Mesenchymal stem cell (in vitro differentiated cells and primary cell): ENCODE measurements at places on chromosomes 16 and 17.

GRCh38 chr17:81859906-81860755 is at the start of gene P4HB:
Gene P4HB, minus strand, starts transcription at chr17:81860535. Its CDS starts 64 bp downstream, at chr17:81860471.
- H3K36me3 ChIP-seq = peaks cover 41% of the 10 kb centered on the region
- no peak for DNase-seq
- peak within 1 kb of the TSS; percentile 93 for H3K4me3 ChIP-seq
- peak within 1 kb of the TSS; percentile 83 for H3K27ac ChIP-seq
- H3K27me3 ChIP-seq = no peaks in the 10 kb centered on the region

- no peak overlapping the region for H3K4me3 ChIP-seq
- H3K27ac ChIP-seq = no peak overlapping the region
- no peaks in the 10 kb centered on the region for H3K36me3 ChIP-seq
- no peaks in the 10 kb centered on the region for H3K4me1 ChIP-seq
Observed at GRCh38 chr16:48831076-48831722, 221.2 kb upstream of the N4BP1 start.

- H3K4me1 ChIP-seq = peaks cover 18% of the 10 kb centered on the region
- H3K36me3 ChIP-seq = no peaks in the 10 kb centered on the region
- H3K4me3 ChIP-seq = no peak overlapping the region
- no peaks in the 10 kb centered on the region for H3K27me3 ChIP-seq
- DNase-seq = no peak
Observed at GRCh38 chr17:76149214-76149613, 8.2 kb upstream of the FOXJ1 start.

DNA sequence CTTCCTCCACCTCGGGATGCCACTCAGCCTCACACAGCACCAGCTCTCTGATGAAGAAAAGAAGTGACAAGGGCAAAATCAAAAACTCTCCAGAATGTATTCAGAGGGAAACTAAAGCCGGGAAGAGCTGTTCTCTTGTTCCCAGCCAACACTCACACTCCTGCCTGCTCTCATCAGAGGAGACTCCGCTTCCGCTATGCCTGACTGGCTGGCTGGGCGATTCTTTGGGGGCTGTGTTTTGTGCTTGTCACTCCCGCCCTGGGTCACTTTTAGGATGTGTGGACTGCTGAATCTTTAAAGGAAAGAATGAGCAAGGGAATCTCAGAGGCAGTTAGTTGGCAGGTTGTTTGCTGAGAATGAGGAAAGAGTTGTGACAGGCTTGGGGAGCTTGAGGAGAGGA is 54.6 kb upstream of the TBX2 start:
- no peak overlapping the region for H3K27ac ChIP-seq
- H3K4me3 ChIP-seq = no peak overlapping the region
- no peak for DNase-seq
- no peaks in the 10 kb centered on the region for H3K27me3 ChIP-seq
- H3K36me3 ChIP-seq = no peaks in the 10 kb centered on the region

DNA sequence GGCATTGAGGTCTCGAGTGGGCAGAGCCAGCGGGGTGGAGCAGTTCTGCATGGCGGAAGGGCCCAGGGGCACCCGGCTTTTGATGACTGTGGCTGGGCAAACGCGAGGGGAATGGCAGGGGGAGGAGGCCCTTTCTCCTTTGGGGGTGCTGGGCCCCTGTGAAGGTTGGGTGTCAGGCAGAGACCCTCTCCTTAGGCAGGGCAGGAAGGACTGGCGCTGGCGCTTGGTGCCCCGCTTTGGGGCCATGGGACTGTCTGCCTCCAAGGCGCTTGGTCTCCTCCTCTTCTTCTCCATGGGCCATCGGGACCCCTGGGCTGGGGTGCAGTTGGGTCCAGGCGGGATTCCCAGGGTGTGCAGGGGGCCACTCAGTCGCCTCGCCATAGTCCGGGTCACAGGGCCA is 12.8 kb upstream of the GFAP start:
- H3K4me1 ChIP-seq = no peaks in the 10 kb centered on the region
- H3K27me3 ChIP-seq = no peaks in the 10 kb centered on the region
- H3K4me3 ChIP-seq = no peak overlapping the region

GRCh38 chr16:57240851-57241250 is 4.2 kb upstream of the ARL2BP start:
- no peaks in the 10 kb centered on the region for H3K4me1 ChIP-seq
- peaks cover 5% of the 10 kb centered on the region for H3K36me3 ChIP-seq
- no peak for DNase-seq

DNA sequence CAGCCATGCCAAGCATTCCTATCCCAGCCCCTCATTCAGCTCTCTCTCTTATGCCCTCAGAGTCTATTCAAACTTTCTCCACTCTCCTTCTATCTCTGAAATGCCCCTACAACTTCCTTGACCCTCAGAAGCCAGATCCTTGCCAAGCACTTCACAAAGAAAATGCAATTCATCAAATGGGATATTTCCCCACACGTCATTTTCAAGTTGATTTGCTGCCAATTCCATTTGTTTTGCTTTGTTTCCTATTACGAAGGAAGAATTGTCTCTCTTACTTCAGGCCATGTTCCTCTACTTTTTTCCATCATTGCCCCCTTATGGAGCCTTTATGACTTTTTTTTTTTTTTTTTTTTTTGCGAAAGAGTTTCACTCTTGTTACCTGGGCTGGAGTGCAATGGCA is 9.2 kb upstream of the ALOX12 start:
- H3K4me1 ChIP-seq = no peaks in the 10 kb centered on the region
- H3K27ac ChIP-seq = no peak overlapping the region
- no peak for DNase-seq
- H3K27me3 ChIP-seq = no peaks in the 10 kb centered on the region
- H3K4me3 ChIP-seq = no peak overlapping the region

GRCh38 chr17:51957786-51958185 is 200.7 kb downstream of the CA10 start:
- DNase-seq = no peak
- no peaks in the 10 kb centered on the region for H3K27me3 ChIP-seq
- no peaks in the 10 kb centered on the region for H3K36me3 ChIP-seq
- H3K4me3 ChIP-seq = no peak overlapping the region
- no peaks in the 10 kb centered on the region for H3K4me1 ChIP-seq
- H3K27ac ChIP-seq = no peak overlapping the region

DNA sequence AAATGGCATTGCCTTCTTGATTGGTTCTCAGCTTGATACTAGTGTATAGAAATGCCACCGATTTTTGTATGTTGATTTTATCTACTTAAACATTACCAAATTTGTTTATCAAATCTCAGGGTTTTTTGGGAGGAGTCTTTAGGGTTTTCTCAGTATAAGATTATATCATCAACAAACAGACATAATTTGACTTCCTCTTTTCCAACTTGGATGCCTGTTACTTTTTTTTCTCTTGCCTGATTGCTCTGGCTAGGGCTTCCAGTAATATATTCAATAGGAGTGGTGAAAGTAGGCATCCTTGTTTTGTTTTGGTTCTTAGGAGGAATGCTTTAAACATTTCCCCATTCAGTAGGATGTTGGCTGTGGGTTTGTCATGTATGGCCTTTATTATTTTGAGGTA is 29.1 kb downstream of the EFCAB13 start:
- no peak overlapping the region for H3K27ac ChIP-seq
- H3K4me3 ChIP-seq = no peak overlapping the region
- H3K27me3 ChIP-seq = no peaks in the 10 kb centered on the region
- peaks cover 8% of the 10 kb centered on the region for H3K36me3 ChIP-seq
- no peak for DNase-seq
- H3K4me1 ChIP-seq = no peaks in the 10 kb centered on the region

- no peak overlapping the region for H3K27ac ChIP-seq
- H3K4me3 ChIP-seq = no peak overlapping the region
- H3K27me3 ChIP-seq = no peaks in the 10 kb centered on the region
- DNase-seq = no peak
- H3K36me3 ChIP-seq = no peaks in the 10 kb centered on the region
Observed at GRCh38 chr16:78877114-78877655, 723.4 kb downstream of the MAF start.

DNA sequence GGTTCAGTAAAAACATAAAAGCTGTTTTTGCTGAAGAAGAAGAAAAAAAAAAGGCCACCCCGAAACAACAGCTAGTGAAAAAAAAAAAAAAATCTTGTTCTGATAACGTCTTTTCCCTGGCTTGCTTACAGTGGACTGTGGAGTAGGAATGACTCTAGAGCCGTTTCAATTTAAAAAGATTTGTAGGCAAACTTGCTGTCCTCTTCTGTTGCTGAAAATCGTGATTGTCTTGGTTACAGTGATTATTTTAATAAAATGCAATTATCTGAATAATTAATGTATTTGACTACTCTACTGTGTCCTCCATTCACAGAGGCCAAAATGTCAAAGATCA is 190.6 kb upstream of the TBX2 start:
- H3K4me1 ChIP-seq = no peaks in the 10 kb centered on the region
- no peak overlapping the region for H3K4me3 ChIP-seq

DNA sequence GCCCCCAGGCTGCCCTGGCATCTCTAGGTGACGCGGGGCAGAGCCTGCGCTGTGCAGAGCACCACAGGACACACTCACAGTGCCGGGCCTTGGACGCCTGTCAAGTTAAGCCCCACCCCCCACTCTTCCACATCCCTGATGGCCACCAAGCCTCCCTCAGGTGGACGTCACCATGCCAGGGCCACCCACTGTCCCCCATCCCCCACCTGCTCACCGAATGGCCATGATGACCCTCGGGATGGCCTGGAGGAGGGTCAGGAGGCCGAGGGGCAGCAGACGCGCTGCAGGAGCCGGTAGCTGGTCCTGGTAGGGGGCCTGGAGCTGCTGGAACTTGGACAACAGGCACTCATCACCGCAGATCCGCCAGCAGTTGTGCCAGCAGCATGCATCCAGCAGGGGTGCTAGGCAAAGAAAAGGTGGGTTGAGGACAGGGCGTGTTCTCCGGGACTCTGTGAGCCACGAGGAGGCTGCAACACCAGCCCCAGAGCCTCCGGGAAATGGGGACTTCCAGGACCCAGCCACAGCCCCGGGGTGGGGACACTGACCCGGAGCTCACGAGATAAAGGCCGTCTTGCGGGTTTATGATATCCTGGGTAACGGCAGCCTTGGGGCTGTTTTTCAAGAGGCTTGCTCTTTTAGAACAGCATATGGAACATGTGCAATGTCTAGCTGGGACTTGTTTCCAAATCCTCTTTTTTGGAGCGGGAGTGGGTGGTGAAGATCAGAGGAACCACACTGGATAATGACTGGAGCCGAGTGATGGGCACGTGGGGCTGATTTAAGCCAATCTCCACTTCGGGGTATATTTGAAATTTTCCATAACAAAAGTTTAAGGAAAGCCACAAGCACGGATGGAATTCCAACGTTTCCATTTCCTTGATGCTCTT is 11.4 kb downstream of the C16orf95 start:
- H3K4me3 ChIP-seq = no peak overlapping the region
- peaks cover 4% of the 10 kb centered on the region for H3K4me1 ChIP-seq
- DNase-seq = peak; percentile 5
- H3K27ac ChIP-seq = no peak overlapping the region

DNA sequence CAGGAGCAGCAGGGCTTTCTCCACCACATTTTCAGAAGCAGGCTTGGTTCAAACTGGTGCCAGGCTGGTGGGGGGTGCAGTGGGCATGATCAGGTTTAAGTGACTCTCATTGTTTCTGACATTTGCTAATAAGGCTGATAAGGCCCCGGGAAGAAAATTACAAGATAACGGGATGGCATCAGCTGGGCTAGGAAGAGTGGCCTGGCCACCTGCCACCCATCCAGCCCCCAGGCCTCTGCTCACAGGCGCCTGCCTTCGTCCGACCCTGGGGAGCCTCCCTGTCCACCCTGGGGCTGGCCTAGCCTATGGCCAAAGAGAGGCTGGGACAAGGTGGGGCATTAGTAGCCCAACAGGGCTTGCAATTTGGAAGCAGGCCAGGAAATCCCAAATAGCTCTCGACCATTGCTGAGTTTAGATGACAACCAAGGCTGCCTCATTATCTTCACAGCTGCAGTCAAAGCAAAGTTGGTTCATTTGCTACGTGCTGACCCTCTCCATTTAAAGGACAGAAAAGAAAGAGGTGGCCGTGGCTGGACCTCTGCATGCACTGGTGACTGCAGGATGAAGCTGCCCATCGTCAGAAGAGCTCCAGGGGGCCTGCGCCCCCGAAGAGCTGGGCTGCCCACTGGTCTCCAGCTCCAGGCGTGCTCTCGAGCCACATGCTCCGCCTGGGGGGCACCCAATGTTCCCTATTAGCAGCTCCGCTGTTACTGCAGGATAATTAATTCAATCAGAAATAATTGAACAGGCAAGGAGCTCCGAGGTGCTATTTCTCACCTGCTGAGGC is 44.9 kb downstream of the PEMT start:
- H3K4me1 ChIP-seq = peaks cover 15% of the 10 kb centered on the region
- H3K4me3 ChIP-seq = no peak overlapping the region
- no peak overlapping the region for H3K27ac ChIP-seq
- H3K36me3 ChIP-seq = no peaks in the 10 kb centered on the region
- no peaks in the 10 kb centered on the region for H3K27me3 ChIP-seq

GRCh38 chr16:24178496-24178895 is 77.6 kb upstream of the CACNG3 start:
- DNase-seq = no peak
- H3K4me3 ChIP-seq = no peak overlapping the region
- no peak overlapping the region for H3K27ac ChIP-seq
- H3K4me1 ChIP-seq = no peaks in the 10 kb centered on the region
- no peaks in the 10 kb centered on the region for H3K36me3 ChIP-seq

DNA sequence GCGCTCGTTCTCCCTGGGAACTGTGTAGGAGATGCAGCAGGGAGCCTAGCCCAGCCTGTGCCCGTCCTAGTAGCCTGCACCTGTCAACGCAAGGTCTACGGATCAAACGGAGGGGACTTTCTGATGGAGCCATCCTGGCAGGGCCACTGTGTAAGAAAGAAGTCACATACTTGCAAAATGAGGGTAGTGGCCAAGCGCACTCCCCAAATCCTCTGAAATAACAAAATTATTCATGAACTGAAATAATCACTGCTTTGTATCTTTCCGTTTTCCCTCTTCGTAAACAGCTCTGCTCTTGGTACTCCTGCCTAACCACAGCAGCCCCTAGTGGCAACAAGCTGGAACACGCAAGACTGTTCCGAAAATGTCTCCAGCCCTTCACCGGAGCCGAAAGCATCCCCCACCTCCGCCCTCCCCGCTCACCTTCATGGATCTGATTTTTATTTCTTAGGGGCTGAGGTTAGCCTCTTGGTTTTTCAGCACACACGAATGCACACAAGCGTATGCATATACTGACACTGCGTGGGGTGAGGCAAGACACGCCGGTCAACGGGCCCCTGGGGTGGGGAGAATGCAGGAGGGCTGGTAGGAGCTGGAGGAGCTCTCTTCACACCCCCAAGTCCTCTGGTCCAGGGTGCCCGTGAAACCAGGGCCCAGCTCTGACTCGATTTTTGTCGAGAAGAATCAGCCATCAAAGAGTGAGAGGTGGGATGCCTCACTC is 100.8 kb downstream of the ABCC12 start:
- H3K4me1 ChIP-seq = peaks cover 6% of the 10 kb centered on the region
- peaks cover 4% of the 10 kb centered on the region for H3K27me3 ChIP-seq
- no peaks in the 10 kb centered on the region for H3K36me3 ChIP-seq
- H3K27ac ChIP-seq = no peak overlapping the region

DNA sequence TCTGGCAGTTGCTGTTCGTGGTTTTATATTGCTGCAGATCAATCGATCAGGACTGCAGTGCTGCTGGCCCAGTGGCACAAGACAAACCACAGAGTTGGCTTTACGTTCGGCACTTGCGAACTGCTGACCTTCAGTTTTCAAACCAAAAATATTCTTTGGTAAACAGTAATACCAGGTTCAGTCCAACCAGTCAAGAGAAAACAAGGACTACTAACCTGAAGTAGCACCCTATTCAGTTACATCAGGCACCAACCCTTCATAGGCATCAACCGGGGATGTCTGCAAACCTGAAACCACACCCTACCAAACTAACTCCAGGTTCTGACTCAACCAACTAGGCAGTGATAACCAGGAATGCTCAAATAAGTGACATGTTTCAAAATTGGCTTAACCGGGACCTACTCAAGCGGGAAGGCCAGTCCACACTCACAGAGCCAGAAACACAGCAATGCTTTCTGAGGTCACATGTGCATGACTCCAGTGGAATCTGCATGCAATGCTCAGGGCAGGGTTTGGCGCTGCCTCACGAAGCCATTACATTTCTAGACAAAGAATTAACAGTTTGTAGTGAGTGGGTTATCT is 91.1 kb downstream of the SMG6 start:
- H3K4me1 ChIP-seq = peaks cover 26% of the 10 kb centered on the region
- peaks cover 3% of the 10 kb centered on the region for H3K36me3 ChIP-seq
- H3K4me3 ChIP-seq = no peak overlapping the region
- peak overlapping the region; percentile 22 for H3K27ac ChIP-seq
- peak; percentile 59 for DNase-seq
